Fibroblast of skin of scalp (primary cell): ENCODE measurements at places on chromosomes 12 and 14.

GRCh38 chr12:11446372-11446771 is 51.0 kb upstream of the PRB2 start:
- DNase-seq, result peak; percentile 3

DNA sequence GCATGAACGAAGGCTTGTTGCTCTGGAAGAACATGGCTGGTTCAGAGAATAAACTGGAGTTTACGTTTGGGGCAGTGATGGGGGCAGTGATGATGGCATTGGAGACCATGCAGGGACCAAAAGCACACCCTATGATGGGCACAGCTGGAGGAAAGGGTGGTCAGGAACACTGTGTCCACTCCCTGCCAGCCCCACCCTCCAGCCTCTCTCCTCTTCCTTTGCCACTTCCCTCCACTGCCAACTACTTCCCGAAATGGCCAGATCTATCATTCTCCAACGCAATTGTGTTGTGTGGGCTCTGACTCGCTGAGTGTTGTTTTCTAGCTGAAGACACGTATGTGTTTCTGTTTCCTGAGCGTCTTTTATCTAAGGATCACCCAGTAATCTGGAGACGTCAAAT is 39.3 kb upstream of the GSG1 start:
- no peak for DNase-seq

- DNase-seq, result peak; percentile 93
Measured at GRCh38 chr12:6944381-6945186, 762 bp downstream of the C12orf57 start.

DNA sequence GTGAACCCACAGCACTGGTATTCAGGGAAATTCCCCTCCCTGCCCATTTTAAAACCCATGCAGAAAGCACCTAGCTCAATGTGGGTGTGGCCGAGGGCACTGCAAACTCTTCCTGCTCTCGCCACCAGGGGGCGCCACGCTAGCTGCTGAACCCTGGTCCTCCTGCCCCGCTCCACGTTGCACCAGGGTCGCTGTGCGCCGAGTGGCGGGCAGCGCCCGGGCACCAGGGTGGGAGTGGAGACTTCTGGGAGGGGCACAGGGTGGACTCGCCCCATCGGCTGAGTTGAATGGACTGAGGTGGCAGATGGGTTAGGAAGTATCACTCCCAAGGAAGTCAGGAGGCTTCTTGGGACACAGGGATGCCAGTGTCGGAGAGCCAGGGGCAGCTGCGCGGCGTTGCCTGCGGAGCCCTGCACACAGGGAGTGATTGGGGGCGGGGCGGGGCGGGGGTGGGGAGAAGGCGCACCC is 48.1 kb upstream of the BCL11B start:
- peak; percentile 38 for DNase-seq

GRCh38 chr14:96192975-96193805 is 11.4 kb upstream of the BDKRB2 start:
- no peak for DNase-seq

DNA sequence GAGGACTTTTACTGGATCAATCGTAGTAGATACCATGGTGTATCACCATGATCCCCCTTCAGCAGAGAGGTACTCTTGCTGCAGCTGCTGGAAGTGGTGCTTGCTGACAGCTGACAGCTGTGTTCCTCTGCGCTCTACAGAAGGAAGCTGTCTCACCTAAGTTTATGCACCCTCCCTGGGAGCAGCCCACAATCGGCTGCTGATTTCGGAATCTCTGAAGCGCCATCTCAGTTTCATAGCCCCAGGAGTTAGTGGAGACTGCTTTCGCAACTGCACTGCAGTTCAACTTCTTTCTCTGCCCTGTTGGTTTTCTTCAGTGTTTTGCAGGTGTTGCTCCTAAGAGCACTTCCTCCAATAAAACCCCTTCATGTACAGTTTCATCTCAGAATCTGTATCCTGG is 237.9 kb downstream of the PAWR start:
- DNase-seq, result no peak

GRCh38 chr14:25537846-25538455 is 488.0 kb upstream of the STXBP6 start:
- peak; percentile 14 for DNase-seq

- DNase-seq, result no peak
Measured at GRCh38 chr12:80670214-80670613, 37.2 kb upstream of the MYF6 start.

DNA sequence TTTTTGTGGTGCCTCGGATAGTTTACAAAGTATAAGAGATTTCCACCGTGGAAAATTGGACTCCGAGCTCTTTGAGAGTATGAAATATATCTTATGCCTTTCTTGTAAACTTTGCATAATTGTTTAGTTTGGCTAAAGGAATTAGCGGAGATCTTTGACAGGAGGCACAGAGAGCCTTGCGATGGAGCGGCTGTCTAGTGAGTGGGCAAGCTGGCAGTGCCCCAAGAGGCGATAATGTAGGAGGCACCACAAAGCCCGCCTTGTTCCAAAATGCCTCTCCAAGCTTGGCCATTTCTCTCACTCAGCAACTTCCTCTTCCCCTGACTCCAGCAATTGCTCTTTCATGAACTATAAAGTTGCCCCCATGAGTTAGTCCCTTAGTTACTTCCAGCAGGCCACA is 270.1 kb upstream of the PRICKLE1 start:
- DNase-seq, result no peak

GRCh38 chr12:9156119-9156518 is 40.4 kb upstream of the A2M start:
- DNase-seq, result no peak

GRCh38 chr14:98433436-98433835 is 838.6 kb downstream of the BCL11B start:
- DNase-seq, result no peak

DNA sequence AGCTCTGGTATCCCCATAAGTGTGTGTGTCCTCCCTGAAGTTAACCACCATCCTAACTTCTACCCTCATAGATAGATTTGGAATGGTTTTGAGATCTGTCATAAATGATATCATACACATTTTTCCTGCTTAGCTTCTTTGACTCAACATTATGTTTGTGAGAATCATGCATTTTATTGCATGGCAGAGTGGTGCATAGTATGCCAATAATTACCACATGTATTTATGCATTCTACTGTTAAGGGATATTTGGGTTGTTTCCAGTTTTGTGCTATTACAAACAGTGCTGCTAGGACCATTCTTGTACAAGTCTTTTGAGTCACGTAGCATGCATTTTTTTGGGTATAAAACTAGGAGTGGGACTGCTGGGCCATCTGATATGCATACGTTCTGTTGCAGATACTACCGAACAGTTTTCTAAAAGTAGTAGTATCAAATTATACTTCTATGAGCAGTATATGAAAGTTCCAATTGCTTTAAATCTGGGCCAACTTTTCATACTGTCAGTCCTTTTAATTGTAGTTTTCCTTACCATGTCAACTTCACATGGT is 13.4 kb downstream of the GRIP1 start:
- peak; percentile 82 for DNase-seq

GRCh38 chr12:15839041-15839440 is 43.1 kb upstream of the STRAP start:
- no peak for DNase-seq

DNA sequence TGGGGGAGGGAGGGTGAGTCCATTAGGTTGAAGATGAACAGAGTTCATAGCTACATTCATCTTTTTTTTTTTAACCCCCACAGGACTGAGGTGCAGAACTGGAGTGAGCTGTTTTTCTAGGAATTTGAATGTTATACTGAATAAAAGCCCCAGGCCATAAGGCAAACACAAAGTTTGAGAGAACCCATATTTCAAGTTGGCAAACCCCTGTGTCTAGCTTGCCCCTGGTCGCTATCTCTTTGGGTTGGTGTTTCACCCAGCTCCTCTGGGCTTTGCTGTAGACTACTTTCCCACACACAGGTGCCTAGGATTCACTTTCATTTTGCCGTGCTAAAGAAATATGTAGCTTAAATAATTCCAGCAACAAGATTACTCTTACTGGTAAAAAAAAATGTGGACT is 5.2 kb upstream of the LMO3 start:
- DNase-seq, result no peak

GRCh38 chr12:107330831-107331431 is 237.6 kb upstream of the CRY1 start:
- no peak for DNase-seq

DNA sequence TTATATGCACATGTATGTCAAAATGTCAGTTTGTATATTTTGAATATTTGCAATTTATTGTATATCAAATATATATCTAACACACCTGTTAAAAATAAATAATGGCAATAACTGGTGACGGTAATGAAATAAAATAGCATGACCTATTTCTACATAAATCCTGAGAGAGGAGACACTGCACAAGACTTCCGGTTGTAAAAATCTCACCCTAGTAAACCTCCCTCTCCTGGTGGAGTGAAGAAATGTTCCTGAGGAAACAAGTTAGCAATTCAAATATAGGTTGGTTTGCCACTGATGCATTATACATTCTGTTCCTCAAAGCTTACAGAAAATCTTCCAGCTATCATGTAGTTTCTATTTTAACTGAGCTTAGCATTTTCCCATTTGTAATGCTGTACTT is 166.1 kb upstream of the SYT10 start:
- DNase-seq, result no peak

GRCh38 chr14:79426103-79426755 is 785.1 kb downstream of the DIO2 start:
- DNase-seq, result no peak

GRCh38 chr14:53630336-53630735 is 326.3 kb downstream of the BMP4 start:
- no peak for DNase-seq

DNA sequence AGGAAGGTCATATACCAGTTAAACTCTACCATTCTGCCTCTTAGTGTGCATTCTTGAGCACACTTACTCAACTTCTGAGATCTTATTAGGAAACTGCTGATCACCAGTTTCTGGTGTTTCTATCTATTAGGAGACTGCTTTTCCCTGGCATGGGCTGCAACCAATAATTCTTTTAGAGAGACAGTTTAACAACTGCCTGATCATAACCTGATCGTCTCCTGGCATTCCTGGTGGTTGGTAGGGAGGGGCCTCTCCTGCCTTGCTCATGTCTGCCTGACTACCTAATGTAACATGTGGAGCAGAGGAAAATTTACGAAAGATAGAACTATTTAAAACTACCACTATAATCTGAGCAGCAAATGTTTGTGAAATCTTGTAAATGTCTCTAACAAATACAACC is 75.3 kb upstream of the MGAT4C start:
- DNase-seq, result no peak

DNA sequence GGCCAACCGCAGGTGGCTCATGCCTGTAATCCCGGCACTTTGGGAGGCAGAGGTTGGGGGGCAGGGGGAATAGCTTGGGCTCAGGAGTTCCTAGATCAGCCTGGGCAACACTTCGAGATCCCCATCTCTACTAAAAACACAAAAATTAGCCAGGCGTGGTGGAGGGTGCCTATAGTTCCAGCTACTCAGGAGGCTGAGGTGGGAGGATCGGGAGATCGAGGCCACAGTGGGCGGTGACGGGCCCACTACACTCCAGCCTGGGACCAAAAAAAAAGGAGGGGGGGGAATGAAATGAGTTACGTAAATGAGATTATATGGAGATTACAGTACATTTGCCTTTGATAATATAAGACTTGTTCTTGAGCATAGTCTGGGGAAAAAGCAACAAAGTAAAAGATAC is 1.1 kb downstream of the RPAP3 start:
- DNase-seq, result no peak

DNA sequence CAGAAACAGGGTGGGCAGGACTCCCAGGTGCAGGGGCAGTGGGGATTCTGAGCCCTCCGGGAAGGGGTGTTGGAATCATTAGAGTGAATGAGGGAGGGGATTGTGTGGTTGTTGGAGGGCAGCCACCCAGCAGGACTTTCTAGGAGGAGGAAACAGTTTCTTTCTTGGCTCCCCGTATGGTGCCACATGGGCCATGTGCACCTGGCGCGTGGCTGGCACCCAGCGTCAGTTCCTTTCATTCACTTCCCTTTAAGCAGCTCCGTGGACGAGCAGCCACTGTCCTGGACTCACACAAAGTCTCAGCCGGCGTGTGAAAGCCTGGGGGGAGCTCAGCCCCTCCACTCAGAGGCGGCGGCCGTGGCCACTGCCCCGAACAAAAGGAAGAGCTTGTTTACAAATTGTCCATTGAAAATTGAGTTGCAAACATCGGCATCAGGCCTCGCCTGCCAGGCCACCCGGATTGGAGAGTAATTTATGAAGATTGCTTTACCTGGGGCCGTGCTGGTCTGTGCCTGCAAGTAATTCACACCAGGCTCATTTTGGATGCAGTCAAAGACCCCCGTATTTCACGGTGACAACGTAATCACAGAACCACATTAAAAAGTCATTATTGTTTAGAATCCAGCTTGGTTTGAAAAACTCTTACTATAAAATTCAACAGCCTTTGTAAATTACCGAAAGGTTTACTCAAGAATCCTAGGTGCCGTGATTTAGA is 101.7 kb upstream of the C14orf180 start:
- DNase-seq, result no peak

- no peak for DNase-seq
Measured at GRCh38 chr14:22095860-22096513, 422.4 kb upstream of the OR4E1 start.

GRCh38 chr14:49193332-49194065 is 392.7 kb downstream of the RPS29 start:
- DNase-seq, result no peak

DNA sequence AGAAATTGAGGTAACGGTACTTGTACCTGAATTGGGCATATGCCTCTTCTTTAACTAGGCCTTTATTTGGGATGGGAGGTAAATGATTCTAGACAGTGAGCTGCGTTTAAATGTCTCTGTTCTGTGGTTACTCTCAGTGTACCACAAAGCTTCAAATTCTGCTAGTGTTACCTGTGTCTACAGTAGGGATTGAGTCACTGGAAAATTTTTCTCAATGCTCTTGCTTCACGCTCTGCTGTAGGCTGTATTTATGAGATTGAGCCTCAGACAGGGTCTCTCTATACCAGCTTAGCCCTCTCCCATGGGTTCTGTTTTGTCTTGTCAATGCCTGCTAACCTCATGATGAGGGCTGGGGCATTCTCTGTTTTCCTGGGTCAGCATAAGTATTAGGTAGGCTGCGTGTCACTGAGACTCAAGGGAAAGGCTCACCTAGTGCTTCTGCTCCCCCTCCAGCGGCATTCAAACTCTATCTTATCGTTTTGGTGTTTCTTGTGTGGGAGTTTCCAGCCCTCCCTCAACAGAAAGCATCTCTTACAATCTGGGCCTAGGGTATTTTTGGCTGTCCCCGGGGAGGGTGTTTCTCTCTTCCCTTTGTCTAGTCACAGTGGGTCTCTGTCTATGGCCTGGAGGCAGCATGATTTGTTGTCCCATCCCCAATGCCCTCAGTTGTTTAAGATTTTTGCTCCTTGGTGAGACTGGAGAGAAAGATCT is 285.8 kb downstream of the ADGRD1 start:
- DNase-seq, result no peak

GRCh38 chr12:7877420-7877819 is 4.7 kb upstream of the SLC2A14 start:
- DNase-seq, result no peak

- peak; percentile 64 for DNase-seq
Measured at GRCh38 chr14:71235875-71236274, 328.6 kb downstream of the PCNX1 start.

DNA sequence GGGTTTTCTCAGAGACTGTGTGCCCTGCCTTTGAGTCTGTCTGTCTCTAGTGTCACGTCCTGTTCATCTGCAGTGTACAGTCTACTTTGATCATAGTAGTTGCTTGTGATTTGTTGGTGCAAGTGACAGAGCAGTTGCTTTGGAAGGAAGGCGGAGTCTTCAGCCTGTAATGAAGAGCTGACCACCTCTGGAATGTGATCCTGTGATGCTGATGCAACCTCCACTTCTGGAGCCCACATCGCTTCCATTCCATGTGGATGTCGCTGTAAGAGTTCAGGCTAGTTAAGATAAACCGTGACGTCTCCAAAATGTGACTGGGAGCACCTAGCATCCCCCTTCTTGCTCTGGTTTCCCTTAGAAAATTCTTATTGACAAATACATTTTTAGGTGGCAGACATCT is 51.8 kb downstream of the PELI2 start:
- DNase-seq, result peak; percentile 64
